Osteoblast (primary cell): ENCODE measurements at places on chromosomes 12 and 14.

- no peak overlapping the region for H3K4me3 ChIP-seq
- peaks cover 10% of the 10 kb centered on the region for H3K4me1 ChIP-seq
- H3K27ac ChIP-seq, result no peak overlapping the region
- peak; percentile 58 for DNase-seq
- no peaks in the 10 kb centered on the region for H3K36me3 ChIP-seq
- peaks cover 2% of the 10 kb centered on the region for H3K27me3 ChIP-seq
Observed at GRCh38 chr14:69354383-69355153, 43.5 kb downstream of the ERH start.

DNA sequence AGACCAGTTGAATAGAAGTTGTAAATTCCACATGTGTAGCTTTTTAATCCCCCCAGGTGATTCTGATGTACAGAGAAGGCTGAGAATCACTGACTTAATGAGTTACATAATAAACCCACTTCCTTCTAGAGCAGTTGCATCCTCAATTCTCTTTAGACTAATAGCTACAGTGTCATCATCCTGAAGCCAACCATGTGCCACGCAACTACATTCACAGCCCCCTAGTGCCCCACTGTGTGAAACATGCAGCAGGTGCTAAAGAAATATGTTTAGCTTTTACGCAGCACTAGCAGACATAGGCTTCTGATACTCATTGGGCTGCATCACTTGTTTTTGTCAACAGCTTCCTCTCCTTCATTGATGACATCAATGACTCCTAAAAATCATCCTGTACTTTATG lies 1168.3 kb downstream of the BCL11B start:
- no peak overlapping the region for H3K27ac ChIP-seq
- no peaks in the 10 kb centered on the region for H3K4me1 ChIP-seq
- DNase-seq, result no peak
- no peak overlapping the region for H3K4me3 ChIP-seq

DNA sequence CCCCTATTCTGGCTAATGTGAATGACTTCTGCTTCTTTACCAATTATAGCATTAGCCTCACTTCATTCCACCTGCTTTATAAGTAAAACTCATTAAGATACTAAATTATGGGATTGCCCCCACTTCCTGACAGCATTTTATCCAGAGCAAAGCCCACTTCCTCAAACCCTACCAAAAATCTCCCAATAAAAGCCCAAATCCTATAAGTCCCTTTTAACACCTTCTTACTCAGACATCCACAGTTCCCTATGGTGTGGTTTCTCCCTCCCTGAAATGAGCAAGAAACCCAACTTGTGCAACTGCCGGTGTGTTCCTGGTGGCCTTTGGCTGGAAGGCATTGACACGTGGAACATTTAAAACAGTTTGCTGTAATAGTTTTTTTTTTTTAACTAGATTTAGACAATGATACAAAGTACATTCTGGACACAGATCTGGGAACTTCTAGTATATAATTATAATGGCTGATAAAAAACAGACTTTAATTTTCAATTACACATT lies 53.1 kb downstream of the BRMS1L start:
- no peak overlapping the region for H3K4me3 ChIP-seq
- peak overlapping the region; percentile 34 for H3K27ac ChIP-seq

DNA sequence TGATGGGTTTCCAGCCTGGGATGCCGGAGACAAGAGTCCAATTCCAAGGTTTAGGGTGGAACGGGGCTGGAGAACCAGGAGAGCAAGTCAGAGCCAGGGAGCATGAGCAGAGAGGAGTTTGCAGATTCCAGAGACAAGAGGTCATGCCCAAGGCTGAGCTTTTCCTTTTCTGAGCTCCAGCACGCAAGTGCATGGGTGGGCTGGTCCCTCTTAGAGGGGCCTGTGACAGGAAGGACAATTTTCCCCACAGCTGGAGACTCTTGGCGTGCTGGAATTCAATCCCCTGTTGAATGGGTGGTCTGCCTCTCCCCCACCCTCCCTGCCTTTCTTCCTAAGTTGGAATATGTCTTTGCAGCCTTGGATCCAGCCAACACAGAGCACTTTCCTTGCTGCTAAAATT lies 431.9 kb downstream of the BCL11B start:
- no peak for DNase-seq
- no peaks in the 10 kb centered on the region for H3K4me1 ChIP-seq
- no peaks in the 10 kb centered on the region for H3K27me3 ChIP-seq
- H3K36me3 ChIP-seq, result no peaks in the 10 kb centered on the region
- H3K27ac ChIP-seq, result no peak overlapping the region

- no peak overlapping the region for H3K27ac ChIP-seq
- H3K4me1 ChIP-seq, result no peaks in the 10 kb centered on the region
- no peaks in the 10 kb centered on the region for H3K36me3 ChIP-seq
- no peak overlapping the region for H3K4me3 ChIP-seq
- DNase-seq, result no peak
- H3K27me3 ChIP-seq, result no peaks in the 10 kb centered on the region
Observed at GRCh38 chr12:81329085-81329484, 251.2 kb downstream of the ACSS3 start.

GRCh38 chr12:30858471-30858870 lies 68.1 kb upstream of the TSPAN11 start:
- H3K27me3 ChIP-seq, result peaks cover 4% of the 10 kb centered on the region
- H3K27ac ChIP-seq, result no peak overlapping the region
- no peak for DNase-seq
- peaks cover 5% of the 10 kb centered on the region for H3K4me1 ChIP-seq
- H3K36me3 ChIP-seq, result no peaks in the 10 kb centered on the region

DNA sequence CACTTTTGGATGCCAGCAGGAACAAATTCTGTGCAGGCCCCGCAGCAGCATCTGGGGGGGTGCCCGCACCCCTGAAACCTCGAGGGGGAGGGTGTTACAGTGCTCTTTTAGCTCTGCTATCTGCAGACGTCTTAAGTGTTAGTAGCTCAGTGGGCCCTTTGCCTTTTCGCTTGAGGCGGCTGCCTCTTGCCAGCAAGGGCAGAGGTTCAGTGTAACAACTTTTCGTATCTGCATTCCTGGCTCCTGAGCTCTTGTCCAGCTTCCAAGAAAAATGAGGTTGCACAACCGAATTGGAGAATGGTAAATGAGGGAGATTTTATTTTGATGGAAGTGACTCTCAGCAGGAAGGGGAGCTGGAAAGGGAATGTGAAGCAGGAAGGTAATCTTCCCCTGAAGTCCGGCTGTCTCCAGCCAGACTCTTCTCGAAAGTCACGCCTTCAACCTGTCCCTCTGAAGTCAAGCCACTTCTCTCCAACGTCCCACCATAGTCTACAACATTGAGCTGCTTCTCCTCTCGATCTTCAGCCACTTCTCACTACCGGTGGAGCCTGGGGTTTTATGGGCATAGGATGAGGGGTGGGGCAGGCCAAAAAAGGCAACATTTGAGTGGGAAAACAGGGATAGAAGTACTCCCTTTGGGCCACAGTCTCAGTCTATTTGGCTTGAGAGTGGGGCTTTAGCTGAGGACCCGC lies 17.8 kb downstream of the TAS2R50 start:
- DNase-seq, result peak; percentile 62
- H3K27me3 ChIP-seq, result no peaks in the 10 kb centered on the region
- no peaks in the 10 kb centered on the region for H3K36me3 ChIP-seq
- peaks cover 2% of the 10 kb centered on the region for H3K4me1 ChIP-seq
- no peak overlapping the region for H3K4me3 ChIP-seq

- no peaks in the 10 kb centered on the region for H3K36me3 ChIP-seq
- no peaks in the 10 kb centered on the region for H3K27me3 ChIP-seq
- no peak for DNase-seq
- no peak overlapping the region for H3K4me3 ChIP-seq
Observed at GRCh38 chr14:63362389-63362819, 43.7 kb upstream of the GPHB5 start.

DNA sequence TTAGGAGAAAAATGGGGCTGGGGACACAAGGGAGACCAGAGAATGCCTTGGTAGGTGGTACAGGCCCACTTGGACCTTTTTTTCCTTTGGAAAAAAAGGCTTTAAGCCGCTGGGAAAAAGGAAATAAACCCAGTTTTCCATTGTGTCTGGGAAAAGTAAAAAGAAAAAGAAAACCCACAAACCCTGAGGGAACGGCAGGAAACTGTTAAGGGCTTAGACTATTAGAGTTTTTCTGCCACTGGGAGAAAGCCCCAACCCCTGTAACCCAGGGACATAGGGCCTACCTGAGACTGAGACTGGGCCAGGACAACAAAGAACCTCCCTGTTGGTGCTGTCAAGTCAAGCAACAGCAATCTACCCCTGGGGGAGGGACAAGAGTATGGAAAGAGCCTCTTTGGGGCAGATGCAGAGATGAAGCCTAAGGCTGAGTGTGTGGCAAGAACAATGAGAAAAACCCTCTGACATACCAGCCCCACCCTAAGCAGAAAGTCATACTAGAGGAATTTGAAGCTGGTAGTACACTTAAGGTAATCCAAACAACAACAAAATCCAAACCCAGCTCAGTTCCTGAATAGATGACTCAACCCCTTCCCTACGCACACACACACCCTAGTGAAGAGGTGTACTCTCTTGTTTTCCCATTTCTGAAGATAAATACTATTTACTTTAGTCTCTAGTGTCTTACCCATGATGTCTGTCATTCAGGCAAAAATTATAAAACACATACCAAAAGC lies 22.8 kb downstream of the ATF1 start:
- peaks cover 10% of the 10 kb centered on the region for H3K36me3 ChIP-seq
- peak overlapping the region; percentile 92 for H3K27ac ChIP-seq
- no peaks in the 10 kb centered on the region for H3K27me3 ChIP-seq
- peak; percentile 43 for DNase-seq
- H3K4me1 ChIP-seq, result peaks cover 26% of the 10 kb centered on the region
- peak overlapping the region; percentile 24 for H3K4me3 ChIP-seq

- no peaks in the 10 kb centered on the region for H3K27me3 ChIP-seq
- no peak overlapping the region for H3K4me3 ChIP-seq
- no peaks in the 10 kb centered on the region for H3K4me1 ChIP-seq
Observed at GRCh38 chr14:24662753-24663152, 28.8 kb upstream of the GZMB start.

DNA sequence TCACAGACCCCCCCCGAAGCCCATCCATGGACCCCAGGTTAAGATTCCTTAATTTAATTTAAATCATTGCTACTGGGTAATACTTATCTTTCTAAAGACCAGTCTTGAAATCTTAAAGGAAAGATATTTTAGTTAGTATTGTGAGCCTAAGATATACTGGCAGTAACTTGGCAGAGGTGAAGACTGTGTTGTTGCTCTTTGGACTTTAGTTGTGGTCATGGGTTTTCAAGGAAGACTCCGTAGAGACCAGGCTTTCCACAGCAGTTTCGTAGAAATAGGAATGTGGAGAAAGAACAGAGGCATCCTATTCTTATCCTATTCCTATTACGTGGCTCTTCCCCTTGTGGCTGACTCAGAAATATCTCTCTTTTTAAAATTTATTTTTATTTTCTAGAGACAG lies 99.0 kb downstream of the SCN8A start:
- no peak for DNase-seq
- H3K27ac ChIP-seq, result no peak overlapping the region
- H3K4me3 ChIP-seq, result no peak overlapping the region
- H3K36me3 ChIP-seq, result peaks cover 3% of the 10 kb centered on the region

DNA sequence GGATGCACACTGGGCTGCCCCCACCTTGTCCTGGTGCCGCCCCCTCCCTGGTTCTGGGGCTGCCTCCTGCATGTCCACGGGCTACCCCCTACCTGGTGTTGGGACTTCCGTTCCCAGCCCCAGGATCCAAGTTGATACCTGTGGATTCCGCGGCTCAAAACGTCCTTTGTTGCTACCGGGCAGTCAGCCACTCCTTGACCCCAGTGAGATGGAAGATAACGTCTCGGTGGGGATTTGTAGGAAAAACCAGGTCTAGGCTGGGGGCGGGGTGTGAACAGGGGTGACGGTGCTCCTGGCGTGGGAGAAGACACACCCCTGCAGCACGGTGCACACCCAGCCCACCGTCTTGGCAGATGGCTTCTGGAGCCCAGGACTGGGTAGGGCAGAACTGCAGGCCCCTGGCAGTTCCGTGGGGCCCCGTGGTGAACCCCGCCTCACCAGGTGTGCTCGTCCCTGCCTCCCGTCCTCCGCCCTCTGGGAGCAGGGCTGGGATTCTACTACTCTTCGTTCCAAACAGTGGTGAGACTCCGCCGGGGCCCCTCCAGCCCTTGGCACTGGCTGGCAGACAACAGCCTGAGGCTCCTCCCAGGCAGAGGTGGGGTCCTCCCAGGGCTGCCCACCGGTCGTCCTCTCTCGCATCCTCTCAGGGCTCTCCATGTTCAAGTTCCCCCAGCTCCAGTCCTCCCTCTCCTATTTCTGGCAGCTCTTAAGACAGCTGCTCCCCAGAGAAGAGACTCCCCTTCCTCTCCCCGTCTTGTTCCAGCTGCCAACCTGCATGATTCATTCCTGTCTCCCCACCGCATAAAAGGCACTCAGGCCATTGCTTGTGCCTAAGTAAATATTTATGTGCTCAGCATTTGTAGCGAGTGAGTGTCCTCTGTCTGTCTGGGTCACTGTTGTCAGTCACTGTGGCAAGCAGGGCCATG lies 75.5 kb downstream of the FBXL14 start:
- H3K27ac ChIP-seq, result peak overlapping the region; percentile 24
- H3K36me3 ChIP-seq, result no peaks in the 10 kb centered on the region
- H3K4me1 ChIP-seq, result peaks cover 26% of the 10 kb centered on the region

DNA sequence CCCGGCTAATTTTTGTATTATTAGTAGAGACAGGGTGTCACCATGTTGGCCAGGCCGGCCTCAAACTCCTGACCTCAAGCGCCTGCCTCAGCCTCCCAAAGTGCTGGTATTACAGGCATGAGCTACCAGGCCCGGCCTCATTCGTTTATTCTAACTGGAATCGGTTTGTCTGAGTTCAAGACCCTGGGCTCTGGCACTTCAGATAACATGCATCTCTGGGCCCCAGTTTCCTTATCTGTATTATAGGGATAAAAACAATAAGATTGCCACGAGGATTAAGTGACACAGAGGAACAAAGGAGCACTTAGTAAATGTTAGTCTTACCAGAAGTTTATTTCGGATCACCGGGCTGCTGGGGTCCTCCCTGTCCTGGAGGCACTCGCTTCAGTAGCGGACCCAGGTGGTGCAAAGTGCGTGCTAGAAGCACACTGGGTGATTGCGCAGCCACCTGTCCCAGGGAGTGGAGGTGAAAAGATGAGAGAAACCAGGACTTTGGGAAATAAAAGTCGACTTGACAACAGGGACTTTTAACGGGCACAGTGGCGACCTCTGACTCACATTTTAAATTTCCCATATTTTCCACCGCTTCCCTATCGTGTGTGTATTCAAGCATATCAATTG lies 37.5 kb downstream of the ACACB start:
- peaks cover 11% of the 10 kb centered on the region for H3K4me1 ChIP-seq
- H3K27me3 ChIP-seq, result peaks cover 2% of the 10 kb centered on the region
- no peaks in the 10 kb centered on the region for H3K36me3 ChIP-seq
- no peak for DNase-seq
- peak overlapping the region; percentile 76 for H3K4me3 ChIP-seq
- H3K27ac ChIP-seq, result no peak overlapping the region

DNA sequence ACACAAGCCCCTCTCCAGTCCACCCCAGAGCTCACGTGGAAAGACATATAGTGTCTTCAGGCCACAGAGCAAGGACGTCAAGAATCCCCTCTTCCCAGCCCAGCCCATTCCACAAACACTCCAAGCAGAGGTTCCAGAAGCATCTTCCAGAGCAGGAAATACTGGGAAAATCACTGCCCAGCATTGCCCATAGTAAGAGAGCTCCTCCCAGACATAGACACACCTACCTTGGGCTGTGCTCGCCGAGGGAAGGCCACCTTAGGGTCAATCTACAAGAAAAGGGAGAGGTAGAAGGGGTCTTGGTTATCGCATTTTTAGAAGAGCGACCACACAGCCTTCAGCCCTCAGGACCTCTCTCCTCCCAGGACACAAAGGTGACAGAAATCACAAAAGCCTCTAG lies 4.5 kb downstream of the MSI1 start:
- H3K27me3 ChIP-seq, result peaks cover 24% of the 10 kb centered on the region
- DNase-seq, result peak; percentile 38

GRCh38 chr12:88299567-88300101 lies 157.5 kb downstream of the TMTC3 start:
- peaks cover 21% of the 10 kb centered on the region for H3K4me1 ChIP-seq
- H3K27ac ChIP-seq, result peak overlapping the region; percentile 96
- no peaks in the 10 kb centered on the region for H3K27me3 ChIP-seq
- no peaks in the 10 kb centered on the region for H3K36me3 ChIP-seq
- DNase-seq, result peak; percentile 89
- no peak overlapping the region for H3K4me3 ChIP-seq
